ENCODE measurements at places on chromosomes 7 and 10.

DNA sequence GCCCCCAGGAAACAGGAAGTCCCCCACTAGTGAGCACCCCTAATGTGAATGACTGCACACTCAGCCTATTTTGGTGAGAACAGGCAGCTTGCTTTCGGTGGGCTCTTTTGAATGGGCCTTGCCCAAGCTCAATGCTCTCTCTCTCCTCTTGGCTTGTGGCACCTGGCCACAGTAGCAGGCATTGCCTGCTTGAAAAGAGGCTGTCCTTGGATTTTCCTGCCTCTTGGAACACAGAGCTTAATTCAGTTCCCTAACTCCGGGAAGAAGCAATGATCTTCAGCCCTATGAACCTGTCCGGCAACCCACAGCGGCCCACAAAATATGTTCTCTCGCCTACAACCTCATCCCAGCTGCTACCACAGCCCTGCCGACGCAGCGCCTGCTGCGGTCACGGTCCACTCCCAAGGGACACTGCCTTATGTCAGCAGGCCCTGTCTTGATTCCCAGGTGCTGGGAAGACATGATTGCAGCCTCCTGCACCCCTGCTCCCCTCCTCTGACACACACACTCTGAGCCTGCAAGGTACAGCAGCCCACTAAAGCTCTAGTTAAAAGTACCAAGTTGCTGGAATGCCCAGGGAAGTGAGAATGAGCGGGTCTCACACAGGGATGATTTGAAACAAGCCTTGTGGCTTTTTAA is 715.5 kb upstream of the GALNT17 start:
- no peaks in the 10 kb centered on the region for H3K4me1 ChIP-seq
- H3K27me3 ChIP-seq: no peaks in the 10 kb centered on the region
- no peak for DNase-seq
- H3K4me3 ChIP-seq: no peak overlapping the region

GRCh38 chr10:130064783-130065182 is 45.8 kb downstream of the C10orf143 start:
- no peaks in the 10 kb centered on the region for H3K27me3 ChIP-seq
- no peaks in the 10 kb centered on the region for H3K4me1 ChIP-seq
- no peak overlapping the region for H3K4me3 ChIP-seq
- no peak overlapping the region for H3K27ac ChIP-seq

DNA sequence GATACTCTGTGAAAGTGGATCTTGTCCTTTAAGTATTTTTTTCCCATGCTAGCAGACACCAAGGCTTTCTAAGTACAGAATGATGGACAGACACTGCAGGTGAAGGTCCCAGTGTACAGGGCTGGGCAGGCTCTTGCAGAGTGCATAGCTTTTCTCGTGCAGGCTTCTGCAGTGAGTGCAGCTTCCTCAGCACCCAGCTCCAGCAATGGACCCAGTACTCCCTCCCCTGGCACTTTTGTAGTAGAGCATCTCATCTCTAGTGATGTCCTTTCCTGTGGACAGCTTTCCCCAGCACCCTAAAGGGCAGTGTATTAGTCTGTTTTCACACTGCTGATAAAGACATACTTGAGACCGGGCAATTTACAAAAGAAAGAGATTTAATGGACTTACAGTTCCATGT is 104.3 kb downstream of the CUL2 start:
- no peaks in the 10 kb centered on the region for H3K27me3 ChIP-seq
- no peaks in the 10 kb centered on the region for H3K4me1 ChIP-seq
- peak; percentile 52 for DNase-seq

GRCh38 chr7:55260676-55261385 is 104.3 kb upstream of the LANCL2 start:
- no peaks in the 10 kb centered on the region for H3K27me3 ChIP-seq
- H3K4me3 ChIP-seq: no peak overlapping the region
- no peaks in the 10 kb centered on the region for H3K4me1 ChIP-seq
- DNase-seq: no peak
- H3K36me3 ChIP-seq: no peaks in the 10 kb centered on the region

- H3K36me3 ChIP-seq: no peaks in the 10 kb centered on the region
- no peak overlapping the region for H3K27ac ChIP-seq
- peak; percentile 74 for DNase-seq
- no peaks in the 10 kb centered on the region for H3K27me3 ChIP-seq
- H3K4me3 ChIP-seq: no peak overlapping the region
Measured at GRCh38 chr7:114865564-114865963, 56.3 kb upstream of the MDFIC start.

GRCh38 chr7:117014673-117015133 is 61.4 kb downstream of the ST7 start:
- no peaks in the 10 kb centered on the region for H3K36me3 ChIP-seq
- H3K4me3 ChIP-seq: no peak overlapping the region
- no peak for DNase-seq
- no peaks in the 10 kb centered on the region for H3K27me3 ChIP-seq
- no peak overlapping the region for H3K27ac ChIP-seq
- H3K4me1 ChIP-seq: no peaks in the 10 kb centered on the region

DNA sequence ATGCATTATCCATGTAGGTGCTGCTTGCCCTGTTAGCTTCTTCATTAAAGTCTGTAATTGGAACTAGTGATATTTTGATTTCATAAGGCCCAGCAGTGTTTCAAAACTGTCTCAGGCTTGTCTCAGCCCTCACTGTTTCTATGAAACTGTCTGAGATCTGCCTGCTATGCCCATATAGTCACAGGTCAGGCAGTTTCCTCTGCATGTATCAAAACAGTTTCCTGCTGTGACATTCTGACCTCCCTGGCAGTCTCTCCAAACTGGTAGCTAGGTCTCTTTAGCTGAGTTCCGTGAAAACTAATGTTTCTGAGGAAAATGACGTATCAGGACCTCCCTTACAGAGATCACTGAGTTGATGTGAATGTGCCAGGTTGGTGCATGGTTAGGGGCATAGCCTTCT is 18.9 kb upstream of the SEMA3D start:
- H3K4me3 ChIP-seq: no peak overlapping the region
- no peaks in the 10 kb centered on the region for H3K36me3 ChIP-seq
- DNase-seq: no peak
- H3K27ac ChIP-seq: no peak overlapping the region

DNA sequence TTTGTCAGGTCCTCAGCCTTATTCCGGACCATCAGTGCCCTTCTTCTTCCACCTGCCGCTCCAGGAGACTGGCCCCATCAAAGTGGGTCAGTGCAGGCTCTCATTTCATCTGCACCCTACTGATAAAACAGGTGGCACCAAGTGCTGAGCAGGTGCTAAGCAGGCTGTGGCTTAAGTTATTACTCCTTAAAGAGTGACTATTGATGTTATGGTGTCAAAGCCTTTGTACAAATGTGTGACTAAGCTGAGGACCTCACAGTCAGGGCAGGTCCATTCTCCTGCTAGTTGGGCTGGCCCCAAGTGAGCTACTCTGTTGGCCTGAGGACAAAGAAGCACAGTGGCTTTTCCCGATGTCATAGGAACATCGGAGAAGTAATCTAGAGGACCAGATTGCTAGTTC is 11.2 kb upstream of the CALD1 start:
- no peak overlapping the region for H3K27ac ChIP-seq
- no peak for DNase-seq
- H3K27me3 ChIP-seq: no peaks in the 10 kb centered on the region

GRCh38 chr10:86423739-86424138 is 57.1 kb upstream of the GRID1 start:
- H3K4me3 ChIP-seq: no peak overlapping the region
- no peak for DNase-seq
- no peaks in the 10 kb centered on the region for H3K4me1 ChIP-seq
- no peaks in the 10 kb centered on the region for H3K27me3 ChIP-seq
- no peaks in the 10 kb centered on the region for H3K36me3 ChIP-seq

DNA sequence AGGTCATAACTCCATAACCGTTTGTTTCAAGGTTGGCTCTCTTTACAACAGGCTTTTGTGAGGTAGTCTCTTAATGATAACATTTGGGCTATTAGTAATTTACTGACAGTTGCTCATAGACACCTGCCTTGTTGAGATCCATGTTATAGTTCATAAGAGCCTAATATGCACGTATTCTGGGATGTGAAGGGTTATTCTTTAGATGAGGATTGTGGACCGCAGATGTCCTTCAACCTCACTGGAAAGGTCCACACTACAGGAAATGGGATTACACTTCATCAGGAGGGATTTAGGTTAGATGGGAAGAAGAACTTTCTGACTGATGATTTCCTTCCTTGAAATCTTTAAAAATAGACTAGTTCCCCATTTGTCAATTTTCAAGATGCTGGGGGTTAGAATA is 62.8 kb downstream of the SAMD9 start:
- no peaks in the 10 kb centered on the region for H3K36me3 ChIP-seq
- no peak overlapping the region for H3K4me3 ChIP-seq
- H3K4me1 ChIP-seq: no peaks in the 10 kb centered on the region
- H3K27ac ChIP-seq: no peak overlapping the region
- H3K27me3 ChIP-seq: no peaks in the 10 kb centered on the region

GRCh38 chr10:60932756-60933155 is 11.2 kb downstream of the RHOBTB1 start:
- no peak overlapping the region for H3K27ac ChIP-seq
- H3K36me3 ChIP-seq: peaks cover 4% of the 10 kb centered on the region
- no peaks in the 10 kb centered on the region for H3K27me3 ChIP-seq
- no peak overlapping the region for H3K4me3 ChIP-seq
- no peaks in the 10 kb centered on the region for H3K4me1 ChIP-seq
- no peak for DNase-seq

DNA sequence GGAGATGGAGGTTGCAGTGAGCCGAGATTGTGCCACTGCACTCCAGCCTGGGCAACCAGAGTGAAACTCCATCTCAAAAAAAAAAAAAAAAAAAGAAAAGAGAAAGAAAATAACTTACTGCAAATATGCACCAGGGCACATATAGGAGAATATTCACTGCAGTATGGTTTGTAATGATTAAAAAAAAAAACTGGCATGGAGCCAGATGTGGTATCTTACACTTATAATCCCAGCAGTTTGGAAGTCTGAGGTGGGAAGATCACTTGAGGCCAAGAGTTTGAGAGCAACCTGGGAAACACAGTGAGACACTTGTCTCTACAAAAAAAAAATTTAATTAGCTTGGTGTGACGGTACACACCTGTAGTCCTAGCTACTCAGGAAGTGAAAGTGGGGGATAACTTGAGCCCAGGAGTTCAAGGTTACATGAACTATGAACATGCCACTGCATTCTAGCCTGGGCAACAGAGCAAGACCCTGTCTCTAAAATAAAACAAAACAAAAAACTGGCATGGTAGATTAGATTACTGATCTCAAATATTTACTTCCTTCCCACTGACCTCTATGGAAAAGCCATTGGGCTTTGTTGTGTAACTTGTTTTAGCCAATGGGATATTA is 85.6 kb downstream of the MICU1 start:
- no peaks in the 10 kb centered on the region for H3K4me1 ChIP-seq
- no peaks in the 10 kb centered on the region for H3K27me3 ChIP-seq
- H3K4me3 ChIP-seq: no peak overlapping the region
- no peak for DNase-seq
- peaks cover 8% of the 10 kb centered on the region for H3K36me3 ChIP-seq

DNA sequence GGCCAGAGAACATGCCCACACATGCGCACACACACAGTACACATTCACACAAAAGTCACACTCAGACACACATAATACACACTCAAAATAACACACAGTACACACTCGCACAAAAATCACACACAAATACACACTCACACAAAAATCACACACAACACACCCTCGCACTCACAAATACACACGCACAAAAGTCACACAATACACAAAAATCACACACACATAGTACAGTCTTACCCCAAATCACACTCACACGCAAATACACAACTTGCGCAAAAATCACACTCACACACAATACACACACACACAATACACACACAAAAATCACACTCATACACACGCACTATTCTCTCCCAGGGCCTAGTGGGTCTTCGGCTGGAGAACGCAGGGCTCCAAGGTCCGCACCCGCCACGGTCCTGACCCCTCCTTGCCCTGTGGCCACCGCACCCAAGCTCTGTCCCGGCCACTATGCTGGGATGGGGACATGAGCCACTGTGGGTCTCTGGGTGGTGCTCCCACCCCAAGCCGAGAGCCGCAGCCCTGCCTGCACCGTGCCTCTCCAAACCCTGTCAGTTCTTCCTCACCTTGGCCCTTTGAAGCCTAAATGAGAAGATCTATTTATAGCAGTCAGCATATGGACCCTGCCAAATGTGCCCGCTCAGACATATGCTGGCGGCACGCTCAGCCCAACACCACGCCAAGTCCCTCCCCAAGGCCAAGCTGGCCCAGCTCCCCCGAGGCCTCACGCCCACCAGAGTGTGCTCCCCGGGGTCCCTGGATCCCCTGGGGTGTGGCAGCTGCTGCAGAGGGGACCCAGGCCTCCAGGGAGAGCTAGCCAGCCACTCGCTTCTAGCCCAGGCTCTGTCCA is 55.9 kb downstream of the ELFN1 start:
- H3K27ac ChIP-seq: no peak overlapping the region
- H3K4me1 ChIP-seq: no peaks in the 10 kb centered on the region

DNA sequence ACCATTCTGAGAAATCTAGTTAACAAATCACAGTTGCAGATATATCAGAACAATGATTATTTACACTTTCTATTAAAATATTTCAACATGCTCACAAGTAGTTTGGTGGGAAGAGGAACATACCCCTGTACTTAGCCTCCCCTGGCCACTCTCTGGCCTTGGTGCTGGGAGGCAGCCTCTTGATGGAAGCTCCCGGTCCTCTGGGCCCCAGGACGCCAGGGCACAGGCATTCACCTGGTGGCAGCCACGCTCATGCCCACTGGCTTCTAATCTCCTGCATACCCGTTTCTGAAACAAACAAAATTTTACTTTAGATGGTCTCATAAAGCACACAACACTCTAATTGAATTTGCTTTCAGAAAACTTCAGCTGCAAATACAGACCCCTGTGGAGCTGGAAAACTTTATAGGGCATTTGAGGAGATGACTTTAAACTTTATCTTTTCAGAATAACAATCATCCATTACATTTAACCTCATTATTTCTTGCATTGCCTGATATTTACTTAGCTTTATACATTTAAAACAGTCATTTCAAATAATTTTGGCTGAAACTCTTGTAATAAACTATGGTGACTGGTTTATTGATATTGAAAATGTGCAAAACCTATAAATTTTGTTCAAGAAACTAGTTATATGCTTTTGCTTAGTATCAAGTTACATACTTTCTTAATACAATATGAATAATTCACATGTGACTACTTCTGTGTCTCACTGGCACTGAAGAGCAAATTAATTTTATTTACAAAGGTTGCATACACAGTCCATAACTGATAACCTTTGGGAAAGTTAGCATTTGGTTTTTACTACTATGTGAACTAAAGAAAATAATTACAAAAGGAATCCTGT is 30.8 kb downstream of the C10orf143 start:
- no peak overlapping the region for H3K4me3 ChIP-seq
- no peaks in the 10 kb centered on the region for H3K36me3 ChIP-seq
- DNase-seq: no peak
- no peaks in the 10 kb centered on the region for H3K4me1 ChIP-seq

DNA sequence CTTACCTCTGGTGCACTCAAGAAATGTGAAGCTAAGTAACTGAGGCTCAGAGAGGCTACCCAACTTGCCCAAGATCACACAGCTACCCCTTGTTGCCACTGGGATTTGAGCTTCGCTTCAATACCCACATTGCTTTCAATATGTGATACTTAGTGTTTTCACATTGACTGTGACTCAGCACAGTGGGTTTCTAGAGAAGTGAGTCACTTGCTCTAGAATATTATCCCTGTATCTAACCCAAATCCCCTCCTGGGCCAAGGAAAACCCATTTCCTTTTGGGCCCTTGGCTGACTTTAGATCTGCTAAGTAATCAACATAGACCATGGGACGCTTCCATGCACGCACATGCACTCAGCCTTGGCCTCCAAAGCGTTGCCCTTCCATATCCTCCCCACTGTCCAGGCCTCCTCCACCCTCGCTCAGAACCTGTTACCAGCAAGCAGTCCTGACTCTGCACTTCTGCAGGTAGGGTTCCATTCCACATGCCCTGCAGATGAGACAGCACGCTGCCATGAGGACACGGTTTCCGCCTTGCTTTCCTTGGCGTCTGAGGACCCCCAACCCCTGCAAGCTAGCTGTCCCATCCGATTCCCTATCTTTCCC is 87.7 kb upstream of the CHST15 start:
- no peak overlapping the region for H3K4me3 ChIP-seq
- H3K36me3 ChIP-seq: no peaks in the 10 kb centered on the region
- no peaks in the 10 kb centered on the region for H3K27me3 ChIP-seq
- H3K27ac ChIP-seq: no peak overlapping the region
